ENCODE measurements at places on chromosomes 1 and 21.

DNA sequence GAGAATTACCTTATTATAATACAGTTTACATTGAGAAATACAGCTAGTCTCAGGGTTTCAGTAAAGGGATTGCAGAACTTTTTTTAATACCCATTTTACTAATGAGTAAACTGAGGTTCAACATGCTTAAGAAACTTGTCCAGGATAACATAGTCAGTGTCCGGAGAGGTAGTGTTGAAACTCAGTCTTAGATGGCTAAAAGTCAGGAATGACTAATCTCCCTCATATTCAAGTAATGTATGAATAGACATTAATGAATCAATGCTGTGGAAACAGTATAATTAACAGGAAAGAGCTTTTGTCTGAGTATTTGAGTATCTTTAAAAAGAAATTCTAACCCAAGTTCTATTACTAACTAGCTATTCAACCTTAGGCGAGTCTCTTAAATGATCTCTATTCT lies 397.6 kb downstream of the PLA2G4A start:
- DNase-seq, result no peak

GRCh38 chr1:28601696-28602095 lies 9.6 kb downstream of the RAB42 start:
- DNase-seq, result no peak

DNA sequence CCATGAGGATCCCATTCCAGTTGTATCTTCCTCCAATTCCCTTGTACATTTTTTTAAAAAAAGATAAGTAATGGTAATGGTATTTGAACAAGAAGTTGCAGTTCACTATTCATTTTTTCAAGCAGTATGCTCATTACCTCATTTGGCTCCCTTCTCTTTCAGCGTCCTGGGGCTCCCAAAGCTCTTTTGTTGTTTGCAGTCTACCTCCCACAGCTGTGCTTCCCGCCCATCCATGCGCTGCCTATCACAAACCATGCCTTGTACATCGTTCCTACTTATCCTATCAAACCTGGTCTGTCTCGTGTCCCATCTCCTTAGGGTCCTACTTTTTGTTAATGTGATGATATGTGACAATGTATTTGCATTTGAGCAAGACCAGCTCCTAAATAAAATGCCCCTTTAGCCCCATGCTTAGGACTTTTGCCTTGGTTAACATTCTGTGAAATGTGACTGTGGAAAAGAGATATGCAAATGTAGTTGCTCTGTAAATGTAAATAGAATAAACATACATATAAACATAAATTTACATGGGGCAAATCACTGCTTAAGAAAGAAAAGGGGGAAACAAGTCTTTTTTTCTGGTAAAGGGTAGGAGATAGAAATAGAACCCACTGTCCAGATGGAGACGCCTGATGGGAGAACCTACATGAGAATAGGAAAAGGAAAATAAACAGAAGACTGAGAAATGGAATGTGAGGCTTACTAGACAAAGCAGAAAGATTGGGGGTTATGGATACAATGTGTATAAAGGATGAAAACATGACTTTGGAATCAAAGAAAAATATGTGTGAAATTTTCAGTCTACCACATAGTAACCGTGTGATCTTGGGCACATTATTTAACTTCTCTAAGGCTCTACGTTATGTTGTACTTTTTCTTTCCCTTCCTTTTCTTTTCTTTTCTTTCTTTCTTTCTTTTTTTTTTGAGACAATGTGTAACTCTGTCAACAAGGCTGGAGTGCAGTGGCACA lies 59.8 kb upstream of the PLXNA2 start:
- no peak for DNase-seq

GRCh38 chr21:17931080-17931479 lies 111.9 kb upstream of the C21orf91 start:
- no peak for DNase-seq

DNA sequence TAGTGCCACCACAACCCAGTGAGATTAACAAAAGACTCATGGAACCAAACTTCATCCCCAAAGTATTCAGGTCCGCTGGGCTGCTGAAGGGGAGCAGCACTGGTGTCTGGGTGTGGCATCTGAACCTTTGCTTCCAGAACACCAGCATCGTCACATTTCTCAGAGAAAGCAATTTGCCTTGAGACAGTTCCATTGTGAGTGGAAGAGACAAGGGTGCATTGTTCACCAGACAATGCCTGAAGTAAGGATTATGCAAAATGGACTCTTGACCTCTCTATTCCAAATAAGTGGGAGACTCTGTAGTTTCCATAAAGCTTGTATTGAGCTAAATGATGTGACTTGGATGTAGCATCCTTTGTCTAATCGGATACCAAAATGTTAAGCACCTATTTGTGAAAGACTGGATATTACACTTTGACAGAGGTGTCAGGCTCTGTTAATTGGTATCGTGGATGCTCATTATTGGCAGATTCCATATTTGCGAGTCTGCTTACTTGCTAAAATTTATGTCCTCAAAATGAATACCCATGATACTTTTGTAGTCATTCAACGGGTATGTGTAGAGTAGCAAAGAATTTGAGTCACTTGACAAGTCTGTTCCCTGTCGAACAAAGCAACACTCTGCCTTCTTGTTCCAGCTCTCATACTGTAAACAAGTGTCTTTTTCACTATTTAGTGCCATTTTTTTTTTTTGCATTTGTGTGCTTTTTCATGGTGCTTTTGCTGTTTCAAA lies 75.6 kb downstream of the MRPS6 start:
- DNase-seq, result no peak

DNA sequence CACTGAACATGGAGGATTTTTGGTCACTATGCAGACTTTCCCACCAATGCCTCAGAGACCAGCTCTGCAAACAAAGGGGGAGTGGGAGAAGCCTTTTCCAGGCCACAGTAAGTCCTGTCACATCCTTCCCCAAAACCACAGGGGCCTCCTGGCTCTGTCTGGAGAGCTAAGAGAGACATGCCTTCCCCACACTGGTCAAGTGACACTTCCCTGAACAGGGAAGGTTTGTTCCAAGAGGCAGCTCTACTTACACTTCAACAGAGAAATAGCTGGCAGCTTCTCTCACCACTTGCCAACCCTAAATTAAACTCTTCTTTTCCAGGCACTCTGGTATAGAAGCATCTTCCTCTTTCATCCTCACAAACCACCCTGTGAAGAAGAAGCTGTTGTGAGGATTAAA lies 39.7 kb downstream of the EDN2 start:
- DNase-seq, result no peak

DNA sequence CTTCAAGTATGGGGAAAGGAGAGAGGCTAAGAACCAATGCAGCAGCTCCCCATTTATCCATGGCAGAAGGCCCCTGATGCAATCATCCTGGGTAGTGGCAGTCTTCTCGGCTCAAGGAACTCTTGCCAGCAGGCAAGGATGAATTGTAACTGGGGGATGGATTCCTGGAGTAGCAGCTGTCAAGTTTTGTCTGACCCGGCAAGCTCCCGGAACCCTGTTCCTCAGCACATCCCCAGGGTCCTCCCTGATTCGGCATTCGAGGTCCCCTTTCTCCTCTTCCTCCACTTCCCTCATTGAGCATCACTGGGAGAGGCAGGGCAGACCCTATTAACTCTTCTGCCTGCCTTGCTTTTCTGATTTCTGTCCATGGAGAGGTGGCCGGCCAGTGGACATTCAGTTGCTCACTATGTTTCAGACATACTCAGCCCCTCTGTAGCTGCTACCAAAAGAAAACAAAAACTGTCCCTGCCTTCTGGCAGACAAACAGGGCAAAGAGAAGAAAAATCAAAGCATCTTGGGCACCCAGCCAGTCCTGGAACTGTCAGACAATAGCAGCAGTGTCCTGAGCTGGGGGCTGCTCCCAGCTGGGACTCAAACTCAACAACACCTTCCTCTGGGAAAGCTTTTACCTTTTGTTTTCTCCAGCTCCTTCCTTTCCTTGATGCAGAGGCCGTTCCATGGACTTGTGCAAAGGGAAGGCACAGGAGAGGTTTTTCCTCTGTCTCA lies 5.6 kb upstream of the PTCH2 start:
- no peak for DNase-seq

- DNase-seq, result no peak
These were observed 632 bp upstream of the FALEC start for GRCh38 chr1:150514913-150515327.

GRCh38 chr1:91791691-91792488 lies 94.1 kb downstream of the TGFBR3 start:
- no peak for DNase-seq

DNA sequence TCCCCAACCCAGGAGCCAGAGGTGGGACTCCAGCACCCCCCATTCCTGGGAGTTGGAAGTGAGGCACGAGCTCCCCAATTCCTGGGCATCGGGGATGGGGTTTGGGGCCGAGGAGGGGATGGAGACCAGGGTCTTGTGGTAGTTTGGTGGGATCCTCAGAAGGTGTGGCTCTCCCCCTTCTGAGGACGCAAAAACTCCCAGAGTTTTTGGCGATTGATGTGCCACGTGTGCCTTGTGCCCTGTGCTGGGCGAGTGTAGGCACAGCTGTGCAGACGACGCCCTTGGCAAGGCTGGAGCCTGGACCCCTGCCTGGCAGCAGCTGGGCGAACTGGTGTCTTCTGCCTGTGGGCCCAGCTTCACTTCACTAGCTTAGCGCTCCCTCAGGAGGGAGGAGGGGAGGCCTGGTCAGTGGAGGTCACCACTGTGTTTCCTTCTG lies 2.6 kb downstream of the GUK1 start:
- no peak for DNase-seq

DNA sequence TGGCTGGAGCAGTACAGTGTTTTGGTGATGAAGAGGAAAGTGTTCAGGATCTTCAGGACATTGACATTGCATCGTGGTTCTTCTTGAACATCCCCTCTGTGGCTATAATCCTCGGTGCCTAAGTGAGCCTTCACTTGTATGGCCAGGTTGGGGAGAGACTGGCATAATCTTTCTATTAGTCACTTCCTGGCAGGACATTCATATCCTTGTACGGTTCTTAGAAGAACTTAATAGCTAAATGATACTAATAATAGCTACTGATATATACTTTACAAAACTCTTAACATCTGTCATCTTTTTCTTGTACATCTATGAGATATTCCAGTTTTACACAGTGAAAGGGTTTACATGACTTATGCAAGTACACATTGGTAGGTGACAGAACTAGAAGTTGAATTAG lies 35.8 kb downstream of the CELF3 start:
- DNase-seq, result no peak

DNA sequence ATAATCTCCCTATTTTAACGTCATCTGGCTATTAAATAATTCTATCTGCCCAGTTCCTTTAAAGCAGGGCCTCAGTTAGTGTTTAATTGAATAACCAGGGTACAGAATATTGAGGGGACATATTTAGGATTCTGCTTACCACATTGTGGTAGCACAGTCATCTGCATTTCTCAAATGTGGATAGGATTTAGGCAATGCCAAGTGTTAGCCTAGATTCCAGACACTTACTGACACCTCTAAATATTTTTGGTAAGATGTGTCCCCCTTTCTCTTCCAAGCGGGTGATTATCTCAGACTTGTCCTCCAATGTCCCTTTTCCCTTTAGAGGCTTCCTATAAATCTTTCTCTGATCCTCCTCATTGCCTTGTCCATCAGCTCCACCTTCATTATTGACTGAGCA lies 160.8 kb upstream of the HOOK1 start:
- DNase-seq, result no peak

- no peak for DNase-seq
These were observed at the start of gene WNT4 for GRCh38 chr1:22143065-22144033. Gene WNT4, minus strand, starts transcription at chr1:22143097. Its CDS starts 175 bp downstream, at chr1:22142922.

DNA sequence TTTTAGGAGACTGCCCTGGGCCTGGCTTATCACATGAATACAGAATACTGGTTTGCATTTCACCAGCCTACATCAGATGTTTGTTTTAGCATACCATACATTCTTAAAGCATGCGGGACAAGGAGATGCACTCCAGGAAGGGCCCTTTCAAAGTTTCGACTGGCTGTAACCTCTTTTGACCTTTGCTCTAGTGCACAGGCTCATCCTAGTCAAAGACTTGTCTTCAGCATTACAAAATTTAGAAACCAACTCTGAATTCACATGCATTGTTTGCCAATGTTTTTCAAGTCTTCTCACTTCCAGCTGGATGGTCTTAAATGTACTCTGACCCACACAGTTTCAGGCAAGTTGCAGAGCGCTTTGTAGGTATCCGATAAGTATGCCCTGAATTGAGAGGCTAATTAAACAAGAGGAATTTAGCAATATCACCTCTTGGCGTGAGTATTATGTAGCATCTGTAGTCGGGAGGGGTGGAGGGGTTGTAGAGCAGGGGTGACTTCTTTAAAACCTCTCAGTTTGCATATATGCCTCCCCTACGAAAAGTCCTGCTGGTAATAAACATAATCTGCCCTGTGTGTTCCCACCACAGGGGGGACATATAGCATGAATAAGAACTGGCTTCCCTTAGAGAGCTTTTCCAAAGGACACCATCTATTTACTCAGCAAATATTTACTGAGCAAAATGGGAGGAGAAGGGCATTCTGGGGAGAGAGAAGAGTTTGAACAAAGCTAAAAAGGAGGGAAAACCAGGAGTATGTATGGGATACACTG lies 24.4 kb upstream of the AHCYL1 start:
- DNase-seq, result no peak

DNA sequence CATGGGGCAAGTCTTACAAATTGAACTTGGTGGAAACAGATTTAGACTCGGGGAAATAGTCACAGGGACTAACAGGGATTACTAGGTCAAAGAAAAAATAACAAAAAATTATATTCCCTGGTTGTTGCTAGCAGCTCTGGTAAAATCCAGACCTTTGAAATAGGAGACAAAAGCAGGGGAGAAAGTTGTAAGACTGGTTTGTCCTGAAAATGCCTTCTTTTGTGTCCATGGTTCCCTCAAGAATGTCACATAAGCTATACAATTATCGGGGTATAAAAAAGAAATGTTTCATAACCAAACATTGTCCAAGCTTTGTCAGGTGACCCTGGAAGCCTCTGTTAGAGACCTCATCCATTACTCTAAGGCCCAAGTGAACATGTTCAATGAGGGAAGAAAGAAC lies 33.1 kb downstream of the KIAA0319L start:
- no peak for DNase-seq

DNA sequence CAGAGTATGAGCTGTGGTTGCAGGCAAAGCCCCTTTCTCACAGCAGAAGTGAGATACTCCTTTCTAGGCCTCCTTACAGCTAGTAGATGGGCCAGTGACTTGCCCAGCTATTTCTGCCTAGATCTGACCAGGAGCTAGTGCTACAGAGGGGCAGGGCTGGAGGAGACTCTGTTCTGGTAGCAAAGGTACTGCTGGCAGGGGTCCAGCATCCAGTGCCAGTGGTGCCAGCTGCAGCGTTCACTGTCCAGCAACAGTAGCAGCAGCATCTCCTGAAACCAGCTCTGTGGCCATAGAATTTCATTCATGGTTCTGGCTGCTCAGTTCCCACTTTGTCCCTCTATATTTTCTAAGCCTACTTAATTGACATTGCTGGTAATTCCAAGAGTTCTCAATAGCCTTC lies 62.5 kb upstream of the CNN3 start:
- no peak for DNase-seq

- no peak for DNase-seq
These were observed 46.3 kb downstream of the HTR6 start for GRCh38 chr1:19710825-19711611.

DNA sequence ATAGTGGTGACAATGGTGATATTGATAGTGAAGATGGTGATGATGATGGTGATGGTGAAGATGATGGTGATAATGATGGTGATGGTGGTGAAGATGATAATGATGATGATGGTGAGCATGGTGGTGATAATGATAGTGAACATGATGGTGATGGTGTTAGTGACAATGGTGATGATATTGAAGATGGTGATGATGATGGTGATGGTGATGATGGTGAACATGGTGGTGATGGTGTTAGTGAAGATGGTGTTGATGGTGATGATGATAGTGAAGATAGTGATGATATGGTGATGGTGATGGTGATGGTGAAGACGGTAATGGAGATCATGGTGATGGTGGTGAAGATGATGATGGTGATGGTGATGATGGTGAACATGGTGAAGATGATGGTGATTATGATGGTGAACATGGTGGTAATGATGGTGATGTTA lies 259.2 kb downstream of the MATN1 start:
- no peak for DNase-seq
